ENCODE measurements at places on chromosomes 7 and 10. TPM values are rescaled to one million over a fixed set of nuclear protein-coding genes. Genes with fewer than 3 reads are reported as not detected.

Gene AGR3
- total RNA-seq: not detected

Gene NEUROD6
- total RNA-seq: not detected

Gene SYT15
- total RNA-seq: 0.15 TPM

Gene ACBD7
- 0.99 TPM for total RNA-seq

Gene ATOH7
- not detected for total RNA-seq

Gene DCLRE1A
- 4.8 TPM for total RNA-seq

Gene CFAP46
- 1.5 TPM for total RNA-seq

Gene LRWD1
- 23.5 TPM for total RNA-seq

Gene MARCHF5
- 12.7 TPM for total RNA-seq

Gene UNC5B
- total RNA-seq: 34.2 TPM

Gene AKR1C4
- not detected for total RNA-seq

Gene LGI1
- 0.33 TPM for total RNA-seq

Gene IGFBP1
- total RNA-seq: not detected

Gene SPDYE6
- 0.15 TPM for total RNA-seq

Gene LIPM
- not detected for total RNA-seq

Gene TWIST1
- 118 TPM for total RNA-seq

Gene MEOX2
- 0.83 TPM for total RNA-seq

Gene GPER1
- total RNA-seq: 4.9 TPM

Gene FAM221A
- total RNA-seq: 2.8 TPM

Gene PPRC1
- total RNA-seq: 15.2 TPM

Gene FAM185A
- 10.9 TPM for total RNA-seq

Gene C7orf25
- total RNA-seq: 10.3 TPM

Gene CALML3
- total RNA-seq: not detected

Gene MYH16
- total RNA-seq: not detected

Gene POLR2J2
- 2.5 TPM for total RNA-seq

Gene TSPAN13
- total RNA-seq: 3.0 TPM

Gene OPN4
- total RNA-seq: not detected

Gene PGAM2
- total RNA-seq: 0.17 TPM

Gene SUMF2
- total RNA-seq: 259 TPM

Gene HERC4
- 119 TPM for total RNA-seq

Gene PRRT4
- total RNA-seq: not detected

Gene MMD2
- total RNA-seq: not detected

Gene STEAP2
- 37.7 TPM for total RNA-seq

Gene AKR1C8
- not detected for total RNA-seq
